ENCODE measurements at places on chromosomes 7 and 10. TPM values are rescaled to one million over a fixed set of nuclear protein-coding genes. Genes with fewer than 3 reads are reported as not detected.

The USP54 gene
- 35.5 TPM for polyA plus RNA-seq

The ABCB1 gene
- 21.1 TPM for polyA plus RNA-seq

The MYO3A gene
- polyA plus RNA-seq: 5.8 TPM

The RAB19 gene
- polyA plus RNA-seq: 2.4 TPM

The OR2A25 gene
- not detected for polyA plus RNA-seq

The CCNY gene
- polyA plus RNA-seq: 101 TPM

The BAIAP2L1 gene
- polyA plus RNA-seq: 13.5 TPM

The HIP1 gene
- 38.7 TPM for polyA plus RNA-seq

The LIPM gene
- not detected for polyA plus RNA-seq

The C7orf33 gene
- polyA plus RNA-seq: not detected

The PRKAR2B gene
- polyA plus RNA-seq: 39.6 TPM

The CDK1 gene
- 78.7 TPM for polyA plus RNA-seq

The PLEKHS1 gene
- polyA plus RNA-seq: 0.21 TPM

The ARHGEF35 gene
- 28.7 TPM for polyA plus RNA-seq

The SPACDR gene
- polyA plus RNA-seq: 1.4 TPM

The INSIG1 gene
- 30.3 TPM for polyA plus RNA-seq

DNA sequence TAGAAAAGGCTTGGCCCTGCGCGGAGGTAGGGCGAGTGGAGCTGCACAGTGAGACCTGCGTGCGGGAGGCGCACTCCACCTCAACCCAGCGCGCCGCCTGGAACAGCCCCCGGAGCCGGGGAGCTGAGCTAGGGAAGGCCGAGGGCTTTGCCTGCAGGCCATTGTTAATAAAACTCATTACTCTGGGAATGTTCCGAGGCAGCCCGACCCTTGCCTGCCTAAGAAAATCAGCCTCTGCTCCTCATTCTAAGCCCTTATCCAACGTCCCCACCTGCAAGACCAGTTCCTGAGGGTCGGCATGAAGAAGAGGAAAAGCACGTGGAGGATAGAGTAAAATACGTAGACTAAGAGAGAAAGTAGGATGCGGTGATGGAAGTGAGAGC is 55.3 kb downstream of the C7orf25 start:
- DNase-seq: no peak

DNA sequence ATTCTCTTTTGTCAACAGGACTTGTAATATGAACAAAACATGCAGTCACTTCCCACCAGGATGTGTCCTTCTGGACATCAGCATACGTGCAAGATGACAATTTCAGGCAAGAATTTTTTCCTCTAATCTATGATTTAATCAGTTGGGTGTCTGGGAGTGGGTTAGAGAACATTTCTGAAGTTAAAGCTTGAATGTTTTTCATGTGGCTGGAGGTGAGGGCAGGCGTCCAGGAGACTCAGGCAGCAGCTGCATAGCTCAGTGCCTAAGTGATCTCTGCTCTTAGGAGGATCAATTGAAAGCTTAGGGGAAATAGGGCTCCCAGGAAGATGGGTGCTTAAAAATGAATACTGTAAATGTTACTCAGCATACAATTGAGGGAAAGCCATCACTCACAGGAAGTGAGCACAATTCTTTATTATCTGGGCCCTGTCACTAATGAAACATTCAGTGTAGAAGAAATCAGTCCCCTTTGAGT is 457.6 kb upstream of the KLF6 start:
- DNase-seq: no peak

DNA sequence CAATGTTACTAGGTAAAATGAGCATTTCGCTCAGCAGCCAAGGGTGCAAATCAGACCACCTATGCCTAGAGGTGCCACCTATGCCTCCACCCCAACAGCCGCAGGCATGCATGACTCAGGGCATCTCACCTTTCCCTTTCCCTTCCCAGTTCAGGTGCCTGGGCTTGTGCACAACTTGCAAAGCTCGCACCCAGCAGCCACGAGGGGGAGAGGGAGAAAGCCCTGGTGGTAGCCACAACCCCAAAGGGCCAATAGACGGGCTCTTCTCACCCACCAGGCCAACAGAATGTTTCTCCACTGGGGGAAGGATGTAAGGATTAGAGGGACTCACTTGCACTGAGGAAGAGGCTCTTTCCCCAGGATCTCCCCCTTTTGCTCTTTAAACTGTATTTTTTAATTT is 462.3 kb upstream of the PCDH15 start:
- DNase-seq: no peak

DNA sequence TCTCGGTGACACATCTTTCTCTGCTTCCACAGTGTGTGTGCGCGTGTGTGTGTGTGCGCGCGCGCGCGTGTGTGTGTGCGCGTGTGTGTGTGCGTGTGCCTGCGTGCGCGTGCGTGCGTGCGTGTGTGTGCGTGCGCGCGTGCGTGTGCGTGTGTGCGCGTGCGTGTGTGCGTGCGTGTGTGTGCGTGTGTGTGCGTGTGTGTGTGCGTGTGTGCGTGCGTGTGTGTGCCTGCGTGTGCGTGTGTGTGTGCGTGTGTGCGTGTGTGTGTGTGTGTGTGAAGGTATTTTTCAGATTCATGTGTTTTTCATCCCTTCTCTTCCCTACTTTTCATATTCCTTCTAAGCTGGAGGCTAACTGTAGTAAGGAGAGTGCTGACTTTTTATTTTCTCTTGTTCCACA is 148.4 kb downstream of the CREB5 start:
- no peak for DNase-seq

DNA sequence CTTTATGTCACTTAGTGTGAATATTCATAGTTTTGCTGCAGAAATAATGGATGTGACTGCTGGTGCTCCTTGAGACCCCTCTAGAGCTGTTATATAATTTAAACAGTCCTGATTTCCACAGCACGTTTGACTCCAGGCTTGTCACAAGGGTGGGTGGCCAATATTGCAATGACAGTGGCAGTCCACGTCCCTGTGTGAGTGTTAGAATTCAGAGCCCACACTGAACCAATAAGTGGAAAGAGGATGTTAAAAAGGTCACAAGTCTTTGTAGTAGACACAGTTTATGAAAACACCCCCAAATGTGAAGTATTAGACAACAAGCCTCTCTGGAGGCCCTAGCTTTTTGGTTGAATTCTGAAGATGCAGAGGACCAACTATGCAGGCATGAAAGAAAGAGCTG is 2.0 kb downstream of the PPP1R17 start:
- DNase-seq: no peak

- DNase-seq: no peak
These were observed 22.7 kb downstream of the NYAP1 start for GRCh38 chr7:100506356-100506923.

GRCh38 chr10:132361581-132362101 is 29.6 kb downstream of the LRRC27 start:
- DNase-seq: no peak

- DNase-seq: no peak
These were observed 128.1 kb upstream of the PTPRZ1 start for GRCh38 chr7:121744877-121745276.

GRCh38 chr10:86188326-86188725 is 178.3 kb downstream of the GRID1 start:
- no peak for DNase-seq

- DNase-seq: no peak
These were observed 33.4 kb upstream of the HSPA12A start for GRCh38 chr10:116775488-116776400.

GRCh38 chr7:45148653-45148973 is 9.0 kb upstream of the RAMP3 start:
- no peak for DNase-seq

- DNase-seq: no peak
These were observed 7.9 kb downstream of the MTURN start for GRCh38 chr7:30142710-30143109.

DNA sequence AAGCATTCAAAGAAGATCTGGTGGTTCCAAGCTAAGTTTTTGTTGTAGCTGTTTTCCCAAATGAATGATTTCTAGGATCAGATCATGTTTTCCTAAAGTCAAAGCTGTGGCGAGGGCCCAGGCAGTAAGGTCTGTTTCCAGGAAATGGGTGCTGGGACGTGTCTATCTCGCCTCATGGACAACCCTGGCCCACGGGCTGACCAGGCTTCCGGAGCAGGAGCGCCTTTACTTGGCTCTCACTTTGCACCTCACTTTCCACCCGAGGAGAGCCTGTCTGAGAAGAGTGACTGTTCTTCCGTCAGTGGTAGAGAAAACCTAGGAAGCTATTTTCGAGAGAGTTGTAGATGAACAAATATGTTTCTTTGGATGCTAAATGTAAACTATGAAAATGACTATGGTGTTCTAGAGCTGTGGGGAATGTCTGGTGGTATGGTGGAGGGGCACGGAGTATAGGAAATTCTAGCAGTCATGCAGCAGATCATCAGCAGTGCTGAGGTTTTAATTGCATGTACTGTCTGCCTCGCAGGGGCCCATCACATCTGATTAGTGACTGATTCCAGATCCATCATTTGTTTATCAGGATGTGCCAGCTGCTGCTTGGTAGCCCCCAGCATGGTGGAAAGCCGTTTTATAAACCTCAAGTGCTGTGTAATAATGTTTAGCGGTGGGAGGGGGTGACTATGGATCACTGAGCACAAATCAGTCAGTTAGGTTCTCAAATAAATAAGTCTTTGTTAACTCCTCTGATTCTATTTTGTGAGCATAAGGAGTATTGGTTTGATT is 66.6 kb downstream of the VWC2 start:
- no peak for DNase-seq

DNA sequence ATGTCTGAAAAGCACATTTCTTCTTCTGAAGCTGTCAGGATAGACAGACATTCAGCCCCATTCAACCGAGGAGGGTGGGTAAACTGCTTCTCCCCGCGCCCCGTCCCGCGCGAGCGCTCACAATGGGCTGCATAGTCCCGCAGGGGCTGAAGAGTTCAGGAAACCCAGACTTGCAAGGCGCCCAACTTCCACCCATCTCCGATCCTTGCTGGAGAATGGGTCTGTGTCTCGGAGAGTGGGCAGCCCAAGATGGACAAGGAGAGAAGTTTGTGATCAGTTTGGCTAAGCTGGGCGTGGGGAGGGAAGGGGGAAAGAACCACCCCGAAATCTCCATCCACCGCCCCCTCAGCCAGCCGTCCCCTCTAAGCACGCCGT is 686 bp downstream of the AASS start:
- DNase-seq: no peak

GRCh38 chr10:804191-804781 is 114.8 kb upstream of the DIP2C start:
- DNase-seq: no peak

DNA sequence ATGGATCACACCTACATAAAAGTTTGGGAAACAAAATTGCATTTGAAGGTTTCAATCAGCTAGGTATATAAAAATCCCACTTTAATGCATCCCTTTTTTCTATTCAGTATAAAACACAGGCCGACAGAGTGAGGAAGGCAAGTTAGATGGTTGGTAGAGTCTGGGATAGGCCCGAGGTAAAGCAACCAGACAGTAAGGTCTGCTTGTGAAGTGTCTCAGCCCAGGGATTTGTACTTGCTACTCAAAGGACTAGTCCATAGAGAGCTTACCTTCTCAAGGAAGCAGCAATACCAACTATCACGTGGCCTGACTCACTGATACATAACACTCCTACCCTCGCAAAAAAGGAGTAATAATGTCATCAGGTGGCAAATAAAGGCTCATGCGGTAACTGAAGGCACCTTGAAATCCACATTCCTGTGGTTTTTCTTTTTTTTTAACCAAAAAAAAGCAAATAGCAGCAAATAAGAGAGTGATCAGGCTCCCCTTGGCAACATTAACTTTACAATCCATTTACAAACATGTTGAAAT is 56.2 kb upstream of the ATP6V0A4 start:
- DNase-seq: no peak

GRCh38 chr7:151310578-151310977 is 31.0 kb upstream of the NUB1 start:
- DNase-seq: no peak

DNA sequence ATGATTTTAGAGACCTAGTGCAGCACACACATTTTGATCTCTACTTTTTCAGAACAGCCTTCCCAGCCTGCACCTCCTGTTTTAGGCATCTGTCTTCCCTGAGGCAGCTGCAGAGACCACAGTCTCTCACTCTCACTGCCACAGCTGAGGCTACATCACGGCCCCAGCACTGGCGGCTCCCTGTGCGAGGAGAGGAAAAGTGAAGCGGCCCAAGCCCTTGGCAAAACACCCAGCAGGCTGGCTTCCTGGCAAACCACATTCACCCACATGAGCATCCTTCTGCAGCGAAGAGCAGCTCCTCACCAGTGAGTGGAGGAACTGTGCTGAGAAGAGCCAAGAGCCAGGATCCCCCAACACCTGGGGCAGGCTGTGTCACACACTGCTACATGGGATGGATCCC is 14.0 kb downstream of the HUS1 start:
- DNase-seq: no peak

GRCh38 chr7:44771358-44771757 is 22.7 kb downstream of the ZMIZ2 start:
- no peak for DNase-seq

- DNase-seq: no peak
These were observed 643 bp downstream of the SMO start for GRCh38 chr7:129188892-129189660.

DNA sequence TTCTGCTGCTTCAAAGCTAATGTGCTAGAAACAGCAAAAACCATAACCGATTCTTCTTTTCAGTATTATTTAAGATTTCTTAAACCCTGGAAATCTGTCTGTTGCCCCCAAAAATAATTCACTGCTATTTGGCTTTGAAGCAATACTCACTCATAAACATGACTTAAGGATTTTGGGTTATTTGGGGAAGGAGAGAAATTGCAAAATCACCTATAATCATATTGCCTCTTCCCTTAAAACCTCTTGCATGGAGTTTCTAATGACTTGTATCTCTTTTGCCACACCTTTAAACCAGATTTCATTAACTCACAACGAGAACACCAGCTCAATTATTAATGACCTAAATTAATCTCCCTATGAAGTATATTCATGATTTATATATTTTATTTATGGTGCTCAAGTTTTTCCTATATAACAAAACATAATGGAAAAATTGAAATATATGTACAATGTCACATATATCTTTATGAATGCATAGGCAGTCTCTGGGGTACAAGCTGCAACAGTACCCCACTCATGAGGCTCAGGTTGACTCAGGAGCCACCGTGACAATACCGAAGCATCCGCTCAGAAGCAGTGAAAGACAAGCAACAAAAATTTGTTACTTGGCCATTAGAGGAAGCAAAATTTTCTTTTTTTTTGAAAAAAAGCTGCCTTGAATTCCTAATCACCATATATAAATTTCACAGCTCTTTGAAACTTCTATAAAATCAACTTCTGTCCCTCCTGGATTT is 3.0 kb downstream of the NAMPT start:
- no peak for DNase-seq

- no peak for DNase-seq
These were observed 608.6 kb downstream of the DNAJB6 start for GRCh38 chr7:157945401-157945800.

DNA sequence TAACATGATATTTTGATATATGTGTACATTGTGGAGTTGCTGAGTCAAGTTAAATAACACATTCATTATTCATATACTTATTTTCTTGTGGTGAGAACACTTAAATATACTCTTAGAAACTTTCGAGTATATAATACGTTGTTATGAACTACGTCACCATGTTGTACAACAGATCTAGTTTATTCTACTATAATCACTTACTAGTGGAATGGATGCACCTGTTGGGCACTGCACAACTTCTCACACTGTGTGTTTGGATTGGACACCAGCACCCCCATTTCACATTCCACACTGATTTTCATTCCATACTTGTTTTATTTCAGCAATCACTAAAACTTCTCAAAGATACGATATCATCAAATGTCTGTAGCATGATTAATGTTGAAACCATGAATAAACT is 407.3 kb downstream of the RPS24 start:
- no peak for DNase-seq

GRCh38 chr7:107495516-107495915 is 25.7 kb downstream of the GPR22 start:
- DNase-seq: no peak

GRCh38 chr10:69902835-69903535 is 101.3 kb downstream of the COL13A1 start:
- no peak for DNase-seq

Data from right renal cortex interstitium (tissue), 3 donors.